ENCODE measurements at places on chromosomes 4 and X.

DNA sequence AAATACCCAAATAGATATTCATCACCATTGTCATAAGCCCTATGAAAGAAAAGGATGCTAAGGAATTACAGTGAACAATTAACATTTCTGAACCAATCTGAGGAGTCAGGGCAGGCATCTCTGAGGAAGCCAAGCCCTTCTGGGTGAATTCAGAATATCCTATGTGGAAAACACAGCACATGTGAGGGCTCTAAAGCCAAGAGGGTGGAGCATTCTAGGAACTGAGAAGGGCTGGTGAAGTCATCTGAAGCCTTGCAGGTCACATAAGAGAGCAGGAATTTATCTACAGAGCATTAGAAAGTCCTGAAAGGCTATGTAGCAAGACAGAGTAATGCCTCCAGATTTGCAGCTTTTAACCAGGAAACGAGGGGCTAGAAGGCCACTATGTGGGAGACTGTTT, 195.7 kb downstream of the SPATA18 start:
- DNase-seq = no peak

DNA sequence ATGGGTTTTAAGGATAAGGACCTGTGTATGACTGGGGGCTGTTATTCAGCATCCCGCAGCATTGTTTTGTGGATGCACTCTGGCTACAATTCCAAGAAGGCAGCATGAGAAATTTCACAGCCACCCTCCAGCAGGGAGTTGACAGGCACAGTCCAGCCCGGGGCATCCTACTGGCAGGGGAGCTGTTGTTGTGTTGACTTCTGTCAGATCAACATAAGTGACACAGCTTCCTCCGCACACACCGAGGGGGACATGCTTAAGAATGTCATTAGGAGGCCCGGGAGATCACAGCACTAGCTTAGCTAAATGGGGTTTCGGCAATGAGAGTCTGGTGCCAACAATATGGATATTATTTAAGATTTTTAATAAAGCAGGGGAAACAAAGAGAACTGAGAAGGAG, 326.5 kb downstream of the ASMT start:
- DNase-seq = no peak

DNA sequence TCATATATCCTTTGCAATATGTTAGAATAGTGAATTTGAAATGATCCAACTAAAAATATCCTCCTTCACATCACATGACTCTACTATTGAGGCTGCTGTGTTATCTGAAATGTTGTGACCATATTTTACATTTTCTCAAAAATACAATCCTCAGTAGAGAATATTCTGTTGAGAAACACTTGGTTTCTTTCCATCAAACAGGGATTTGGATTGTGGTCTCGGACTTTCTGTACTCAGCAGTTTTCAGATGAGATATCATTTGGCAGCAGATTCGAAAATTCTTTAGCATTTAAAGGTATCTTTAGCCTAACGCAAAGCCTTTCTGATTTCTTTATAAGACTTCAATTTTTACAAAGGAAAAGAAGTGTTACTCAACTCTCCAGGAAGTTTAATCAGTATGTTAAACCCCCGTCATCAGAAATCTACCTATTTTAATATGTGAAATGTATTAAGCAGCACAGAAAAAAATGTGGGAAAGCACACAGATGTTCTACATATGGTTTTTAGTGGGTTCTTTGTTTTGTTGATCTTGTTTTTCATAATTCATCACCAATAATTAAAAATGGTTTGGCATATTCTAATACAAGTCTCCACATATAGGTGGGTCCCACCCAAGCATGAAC, 55.4 kb upstream of the ANXA3 start:
- DNase-seq = no peak

DNA sequence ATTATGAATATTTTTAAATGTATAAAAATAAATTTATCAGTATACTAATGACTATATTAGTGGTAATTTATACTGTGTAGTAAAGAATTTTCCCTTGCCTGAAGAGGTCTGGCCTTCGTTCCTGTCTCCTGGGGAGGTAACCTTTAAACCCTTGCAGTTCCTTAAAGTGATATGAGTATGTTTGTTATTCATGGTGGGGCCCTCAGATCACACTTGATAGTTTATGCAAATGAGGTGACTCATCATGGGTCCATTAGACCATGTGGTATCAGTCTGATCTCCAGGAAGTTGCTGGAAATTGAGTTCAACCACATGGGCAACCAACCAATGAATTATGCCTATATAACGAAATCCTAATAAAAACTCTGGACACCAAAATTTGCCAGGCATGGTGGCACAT, 904.1 kb downstream of the RPA4 start:
- DNase-seq = no peak

DNA sequence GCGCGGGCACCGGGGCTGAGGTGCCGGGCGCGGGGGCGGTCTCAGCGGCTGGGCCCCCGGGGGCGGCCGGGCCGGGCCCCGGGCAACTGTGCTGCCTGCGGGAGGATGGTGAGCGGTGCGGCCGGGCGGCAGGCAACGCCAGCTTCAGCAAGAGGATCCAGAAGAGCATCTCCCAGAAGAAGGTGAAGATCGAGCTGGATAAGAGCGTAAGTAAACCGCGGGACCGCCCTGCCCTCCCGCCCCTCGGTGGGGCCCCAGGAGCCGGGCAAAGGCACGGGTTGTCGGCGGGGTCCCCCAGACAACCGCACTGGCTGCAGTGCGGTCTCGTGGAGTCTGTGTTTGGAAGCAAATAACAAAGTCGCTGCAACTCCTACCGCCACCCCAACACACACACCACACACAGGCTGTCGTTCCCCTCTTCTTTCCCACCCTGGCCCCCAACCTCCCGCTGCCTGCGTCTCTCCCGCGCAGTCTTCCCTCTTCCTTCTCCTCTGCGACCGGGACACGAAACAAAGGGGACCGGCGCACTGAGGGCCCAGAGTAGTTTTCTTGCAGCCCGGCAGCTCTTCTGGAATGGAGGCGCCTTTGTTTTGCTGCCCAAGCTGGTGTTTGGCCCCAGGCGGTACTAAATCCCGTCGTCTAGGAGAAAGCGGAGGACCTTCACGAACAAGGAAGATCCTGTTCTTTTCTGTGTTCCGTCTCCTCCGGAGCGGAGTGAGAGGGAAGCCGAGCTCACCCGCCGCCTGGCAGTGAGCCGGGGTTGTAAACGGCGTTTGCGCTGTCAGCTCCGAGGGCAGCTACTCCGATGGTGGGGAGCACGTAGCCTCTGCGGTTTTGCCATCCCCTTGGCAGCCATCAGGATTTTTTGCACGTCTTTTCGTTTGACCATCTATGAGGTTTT, 788 bp downstream of the SAP30 start:
- DNase-seq = peak; percentile 42

DNA sequence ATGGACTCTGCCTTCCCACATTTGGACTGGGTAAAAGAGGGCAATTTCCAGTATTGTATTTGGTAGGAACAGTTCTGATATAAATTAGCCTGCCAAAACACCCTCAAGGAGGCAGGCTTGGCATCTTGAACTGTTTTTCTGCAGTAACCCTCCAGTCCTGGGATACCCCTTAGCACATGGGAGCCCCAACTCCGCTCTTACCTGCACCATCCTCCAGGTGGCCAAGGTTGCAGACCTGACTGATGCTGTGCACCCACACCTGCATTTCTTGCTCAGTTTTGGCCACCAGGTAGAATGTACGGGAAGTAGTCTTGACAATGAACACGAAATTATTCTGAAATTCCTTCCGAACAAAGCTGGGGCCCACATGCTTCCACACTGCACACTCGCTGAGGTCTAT, 35.1 kb downstream of the GAB3 start:
- DNase-seq = no peak

Data from GM20000 (cell line).